ENCODE measurements at places on chromosomes 11 and 22.
A peak's percentile ranks its signal among the peaks of the same experiment; 100 is the strongest.

GRCh38 chr11:104946907-104947306, 21.5 kb downstream of the CASP4 start:
- peak; percentile 1 for DNase-seq

GRCh38 chr11:122920579-122920978, 38.0 kb downstream of the JHY start:
- peak; percentile 46 for DNase-seq

GRCh38 chr11:29211202-29211601, 805.6 kb downstream of the KCNA4 start:
- no peak for DNase-seq

GRCh38 chr11:37963440-37963839, 1365.4 kb upstream of the RAG2 start:
- peak; percentile 3 for DNase-seq

- DNase-seq = no peak
Observed at GRCh38 chr11:66337103-66337899, 1.1 kb upstream of the RIN1 start.

DNA sequence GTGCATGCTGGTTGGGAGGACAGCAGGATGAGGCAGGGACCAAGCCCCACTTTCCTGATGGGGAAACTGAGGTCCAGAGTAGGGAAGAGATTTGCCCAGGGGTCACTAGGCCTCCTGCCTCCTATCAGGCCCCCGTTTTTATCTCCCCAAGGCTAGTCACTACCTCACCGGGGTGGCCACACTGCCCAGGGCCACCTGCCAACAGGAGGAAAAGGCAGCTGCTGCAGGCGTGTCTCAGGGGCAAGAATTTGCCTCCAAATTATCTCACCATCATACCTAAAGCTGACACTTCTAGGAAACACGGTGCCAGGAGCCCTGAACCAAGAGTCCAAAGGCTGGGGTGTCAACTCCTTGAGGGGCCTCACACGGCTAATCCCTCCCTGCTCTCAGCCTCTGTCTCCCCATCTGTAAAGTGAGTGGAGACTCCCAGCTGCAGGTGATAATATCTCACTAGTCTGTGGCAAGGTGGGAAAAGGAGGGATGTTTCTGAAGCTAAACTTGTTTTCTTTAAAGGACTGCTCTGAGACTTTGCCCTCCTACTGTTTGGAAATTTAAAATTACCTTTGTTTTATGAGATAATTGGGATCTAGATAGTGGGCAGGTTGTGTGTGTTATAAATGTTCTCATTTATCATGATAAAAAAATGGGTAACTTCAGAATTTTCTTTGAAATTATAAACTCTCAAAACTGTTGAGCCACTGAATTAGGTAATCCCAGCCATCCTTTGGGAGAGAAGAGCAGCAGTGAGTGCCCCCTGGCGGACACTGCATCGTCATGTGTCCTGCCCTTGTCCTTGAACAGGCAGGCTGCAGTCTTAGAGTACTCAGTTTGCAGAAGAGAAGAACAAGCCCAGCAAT, 60.0 kb downstream of the MYO7A start:
- DNase-seq = peak; percentile 64
